ENCODE measurements at places on chromosomes 13 and 19.

DNA sequence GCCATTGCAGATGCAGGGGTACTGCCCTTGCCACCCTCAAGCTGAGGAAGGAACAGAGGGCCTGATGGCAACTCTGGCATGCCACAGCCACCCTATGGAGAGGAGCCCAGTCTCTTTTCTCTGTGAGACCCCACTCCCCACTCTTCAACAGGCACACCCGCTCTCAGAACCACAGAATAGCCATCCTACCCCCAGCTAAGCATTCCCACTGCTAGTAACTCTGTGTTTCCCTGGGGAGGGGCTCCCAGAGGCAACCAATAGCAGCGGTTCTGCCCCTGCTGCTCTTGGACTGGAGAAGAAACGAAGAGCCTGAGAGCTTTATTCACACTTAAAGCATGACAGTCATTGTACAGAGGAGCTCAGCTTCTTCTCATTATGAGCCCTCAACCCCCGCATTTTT is 49.3 kb downstream of the UBL3 start:
- no peak for DNase-seq

- DNase-seq: no peak
Measured at GRCh38 chr19:3537438-3538240, 1.3 kb upstream of the TEKTIP1 start.

DNA sequence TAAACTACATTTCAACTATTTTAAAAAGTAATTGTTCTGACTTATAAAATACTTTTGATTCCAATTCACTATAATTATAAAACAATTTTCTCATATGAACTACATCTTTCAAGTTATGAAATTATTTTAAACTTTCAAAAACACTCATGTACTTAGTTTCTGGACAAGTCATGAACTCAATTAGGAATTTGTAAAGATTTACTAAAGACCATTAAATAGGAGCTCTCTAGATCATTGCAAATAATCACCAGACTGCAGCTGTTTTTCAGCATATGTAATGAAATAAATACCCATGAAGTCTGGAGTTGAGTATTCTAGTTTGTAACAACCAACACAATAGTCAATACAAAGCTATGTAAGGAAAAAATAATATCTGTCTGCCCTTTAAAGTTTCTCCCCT is 605.1 kb upstream of the MIR17HG start:
- DNase-seq: no peak

DNA sequence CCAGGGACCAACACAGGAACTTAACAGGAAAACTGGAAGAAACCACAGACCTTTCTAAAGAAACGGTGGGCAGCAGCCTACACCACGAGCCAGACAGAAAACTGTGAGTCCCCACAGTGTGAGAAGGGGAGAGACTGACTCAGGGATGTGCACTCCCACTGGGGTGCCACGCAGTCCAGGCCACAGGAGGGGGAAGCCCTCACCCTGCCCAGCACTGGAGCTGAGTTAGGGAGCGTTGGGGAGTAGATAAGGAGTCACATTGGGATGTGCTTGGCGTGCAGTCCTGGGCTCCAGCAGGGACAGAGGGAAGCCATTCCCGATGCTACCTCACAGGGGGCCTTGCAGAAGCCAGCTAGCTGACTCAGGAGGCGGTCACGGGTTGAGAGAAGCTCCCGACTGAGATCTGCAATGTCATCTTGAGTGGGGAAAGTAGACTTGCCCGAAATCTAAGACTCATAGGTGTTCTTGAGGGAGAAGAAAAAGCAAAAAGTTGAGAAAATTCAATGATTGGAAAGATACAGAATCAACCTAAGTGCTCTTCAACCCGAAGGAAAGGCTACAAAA is 17.3 kb downstream of the SIGLEC8 start:
- peak; percentile 51 for DNase-seq

- no peak for DNase-seq
Measured at GRCh38 chr19:58544591-58545285, 874 bp downstream of the TRIM28 start.

DNA sequence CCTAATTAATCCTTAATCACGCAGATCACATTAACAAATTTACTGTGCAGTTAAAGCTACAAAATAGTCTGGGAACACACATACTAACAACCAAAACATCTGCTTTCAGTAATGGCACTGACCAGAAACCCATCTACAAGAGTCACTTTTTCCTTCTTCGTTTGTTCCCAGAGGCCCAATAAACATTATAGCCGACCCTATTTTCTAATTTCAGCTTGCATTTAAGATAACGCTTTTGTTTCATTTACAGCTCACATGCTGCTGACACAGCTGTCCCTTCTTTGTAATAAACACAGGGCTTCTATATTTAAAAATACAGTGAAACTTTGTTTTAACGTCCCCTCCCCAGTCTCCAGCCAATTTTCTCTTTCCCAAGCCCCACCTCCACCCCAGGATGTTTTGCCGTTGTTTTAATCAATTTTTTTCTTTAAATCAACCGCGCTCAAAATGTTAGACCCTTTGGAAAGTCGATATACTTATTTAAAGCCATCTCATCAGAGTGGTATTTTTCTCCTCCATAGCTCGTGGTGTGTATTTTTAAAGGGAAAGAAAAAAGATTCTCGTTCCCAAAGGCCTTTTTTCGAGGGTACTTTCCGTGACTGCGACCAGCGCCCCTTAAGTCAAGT is 1.7 kb upstream of the WBP4 start:
- DNase-seq: no peak

- no peak for DNase-seq
Measured at GRCh38 chr13:101640788-101641400, 188.4 kb downstream of the ITGBL1 start.

DNA sequence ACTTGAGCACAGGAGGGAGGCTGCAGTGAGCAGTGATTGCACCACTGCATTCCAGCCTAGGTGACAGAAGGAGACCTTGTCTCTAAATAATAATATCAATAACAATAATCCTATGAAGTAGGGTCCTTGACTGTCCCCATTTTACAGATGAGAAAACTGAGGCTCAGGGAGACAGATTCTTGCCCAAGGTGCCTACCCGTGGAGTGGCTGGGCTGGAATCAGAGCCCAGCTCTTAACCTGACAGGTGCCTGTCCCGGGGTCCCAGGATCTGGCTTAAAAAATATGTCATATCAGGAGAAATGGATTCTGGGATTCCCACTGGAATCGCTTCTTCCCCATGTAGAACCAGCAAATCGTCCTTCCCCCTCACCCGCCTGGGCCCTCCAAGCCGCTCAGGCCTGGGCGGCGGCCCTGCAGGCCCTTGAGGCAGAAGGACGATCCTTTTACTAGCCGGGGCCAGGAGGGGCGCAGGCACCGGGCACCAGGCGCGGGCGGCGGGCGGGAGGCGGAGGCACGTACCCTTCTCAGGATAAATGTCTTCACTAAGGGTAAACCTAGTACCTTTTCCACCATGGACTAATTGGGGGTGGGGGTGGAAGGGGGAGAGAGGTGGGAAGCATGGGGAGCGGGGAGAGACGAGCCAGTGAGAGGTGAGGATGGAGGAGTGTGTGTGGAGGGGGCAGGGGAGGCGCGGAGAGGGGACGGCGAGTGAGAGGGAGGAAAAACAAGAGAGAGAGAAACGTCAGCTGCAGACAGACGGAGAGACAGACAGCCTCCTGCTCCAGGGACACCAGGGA is 60.6 kb downstream of the COLGALT1 start:
- DNase-seq: no peak

DNA sequence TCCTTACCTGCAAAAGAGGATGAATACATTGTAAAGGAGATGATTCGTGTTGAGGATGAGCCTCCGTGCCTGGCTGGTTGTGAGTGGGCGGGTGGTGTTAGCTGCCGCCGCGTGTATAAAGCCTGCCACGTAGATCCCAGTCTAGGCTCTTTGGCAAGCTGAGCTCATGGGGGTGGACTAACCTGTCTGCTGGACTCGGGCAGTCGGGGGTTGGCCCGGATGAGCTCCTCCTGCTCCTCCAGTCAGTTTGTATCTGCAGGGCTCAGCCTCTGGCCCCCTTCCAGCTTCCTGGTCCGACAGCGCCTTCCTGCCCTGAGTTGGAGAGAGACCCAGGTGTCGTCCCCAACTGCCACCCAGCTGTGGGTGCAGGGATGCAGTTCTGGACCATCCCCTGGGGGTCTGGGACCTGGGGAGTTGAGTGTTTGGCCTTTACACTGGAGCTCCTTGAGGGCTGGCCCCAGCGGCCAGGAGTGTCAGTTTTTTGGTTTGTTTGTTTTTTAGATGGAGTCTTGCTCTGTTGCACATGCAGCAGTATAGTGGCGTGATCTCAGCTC is 20.9 kb downstream of the TECR start:
- DNase-seq: no peak

DNA sequence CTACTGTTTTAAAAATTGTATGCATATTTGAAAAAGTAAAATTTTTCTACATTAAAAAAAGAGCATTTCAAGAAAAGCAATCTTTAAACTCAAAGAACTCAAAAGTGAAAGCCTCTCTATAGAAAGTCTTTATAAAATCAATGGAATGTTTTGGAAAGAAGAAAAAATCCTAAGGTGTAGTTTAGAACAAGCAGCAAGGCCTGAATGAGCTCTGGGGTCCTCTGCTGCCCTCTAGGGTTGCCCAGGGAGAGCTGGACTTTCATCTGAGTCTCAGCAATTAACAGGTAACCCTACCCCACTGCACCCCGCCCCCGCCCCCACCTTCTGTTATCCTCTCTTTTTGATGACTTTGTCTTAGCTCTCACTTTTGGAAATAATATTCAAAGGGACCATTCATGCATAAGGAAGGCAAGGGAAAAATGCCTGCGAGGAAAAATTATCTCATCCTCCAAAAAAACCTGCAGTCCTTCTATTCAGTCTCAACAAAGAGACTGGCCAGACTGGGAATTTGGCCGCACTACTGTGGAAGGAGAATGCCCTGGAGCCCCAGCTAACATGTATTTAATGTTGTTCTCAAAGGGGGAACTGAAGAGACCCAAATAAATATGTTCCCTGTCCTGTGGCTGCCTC is 24.1 kb downstream of the SLC25A30 start:
- no peak for DNase-seq

GRCh38 chr13:33676045-33676989 is 141.6 kb upstream of the RFC3 start:
- DNase-seq: no peak

- no peak for DNase-seq
Measured at GRCh38 chr13:77894743-77895142, 23.9 kb downstream of the EDNRB start.

DNA sequence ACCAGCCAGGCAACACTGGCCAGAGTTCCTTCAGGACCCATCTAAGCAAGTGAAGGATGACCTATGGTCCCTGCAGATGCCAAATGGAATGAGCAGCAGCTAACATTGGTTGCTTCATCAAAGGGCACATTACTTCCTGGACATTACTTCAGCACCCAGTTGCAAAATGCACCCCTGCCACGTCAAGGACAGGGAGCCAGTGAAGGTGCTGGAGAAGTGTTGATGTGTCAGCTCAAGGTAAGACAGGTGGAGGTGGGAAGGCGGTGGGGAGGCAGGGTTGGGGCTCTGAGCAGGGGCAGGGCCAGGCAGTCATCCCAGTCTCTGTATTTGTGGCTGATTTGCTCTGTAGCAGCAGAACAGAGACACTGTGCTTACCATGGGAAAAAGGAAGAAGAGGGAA is 14.6 kb downstream of the CSNK1A1L start:
- DNase-seq: no peak

- DNase-seq: no peak
Measured at GRCh38 chr19:18756896-18757295, 34.2 kb downstream of the COMP start.

DNA sequence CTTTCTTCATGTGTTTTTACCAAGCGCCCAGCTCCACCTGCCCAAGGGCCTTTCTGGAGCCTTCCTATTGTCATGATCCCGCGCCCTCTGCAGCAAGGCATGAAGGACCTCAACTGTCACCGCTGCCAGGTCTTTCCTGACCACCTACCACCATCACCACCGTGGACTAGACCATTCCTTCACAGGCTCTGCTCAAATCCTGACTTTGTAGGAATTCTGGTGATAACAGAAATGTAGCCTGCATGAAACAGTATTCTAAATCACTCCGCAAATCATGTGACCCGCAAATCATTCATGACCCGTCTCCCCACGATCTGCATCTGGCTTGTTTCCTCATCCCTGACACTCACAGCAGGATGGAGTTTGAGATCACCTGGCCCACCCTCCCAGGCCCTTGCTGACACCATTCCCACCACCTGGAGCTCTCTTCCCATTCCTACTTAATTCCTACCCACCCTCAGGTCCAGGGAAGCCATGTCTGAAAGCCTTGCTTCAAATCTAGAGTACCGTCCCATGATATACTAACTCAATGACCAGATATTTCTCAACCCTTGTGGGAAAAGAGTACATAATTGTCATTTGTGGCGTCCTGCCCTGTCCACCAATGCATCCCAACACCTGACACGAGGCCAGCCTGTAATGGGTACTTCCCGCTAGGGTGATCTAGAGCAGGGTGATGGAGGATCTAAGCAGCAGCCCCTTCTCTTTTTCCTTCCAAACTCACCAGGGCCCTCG is 1.3 kb downstream of the UBE2S start:
- DNase-seq: no peak

DNA sequence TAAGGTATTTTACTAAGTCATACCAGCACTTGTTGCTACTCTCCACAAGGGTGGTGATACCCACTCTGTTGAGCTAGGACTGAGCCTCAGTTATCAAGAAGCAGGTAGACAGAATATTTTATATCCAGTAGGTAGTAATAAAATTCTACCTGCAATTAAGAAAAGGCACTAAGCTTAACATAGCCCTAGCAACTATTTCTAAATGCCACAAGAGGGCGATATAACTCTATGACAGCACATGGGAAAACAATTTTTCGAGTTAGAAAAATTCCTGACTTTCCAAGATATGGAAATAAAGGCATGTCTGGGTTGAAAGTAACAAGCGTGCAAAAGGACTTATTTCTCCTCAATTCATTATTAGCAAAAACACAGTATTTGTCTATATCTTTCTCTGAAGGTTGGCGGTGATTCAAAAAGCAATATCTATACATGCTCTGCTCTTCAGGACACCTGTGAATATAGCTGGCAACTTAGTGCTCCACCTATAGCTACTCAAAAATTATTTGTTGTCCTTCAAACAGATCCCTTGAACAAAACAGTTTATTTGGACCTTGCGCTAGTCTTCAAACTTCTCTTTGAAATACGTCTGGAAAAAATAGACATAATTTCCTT is 14.7 kb downstream of the CCDC169 start:
- no peak for DNase-seq

DNA sequence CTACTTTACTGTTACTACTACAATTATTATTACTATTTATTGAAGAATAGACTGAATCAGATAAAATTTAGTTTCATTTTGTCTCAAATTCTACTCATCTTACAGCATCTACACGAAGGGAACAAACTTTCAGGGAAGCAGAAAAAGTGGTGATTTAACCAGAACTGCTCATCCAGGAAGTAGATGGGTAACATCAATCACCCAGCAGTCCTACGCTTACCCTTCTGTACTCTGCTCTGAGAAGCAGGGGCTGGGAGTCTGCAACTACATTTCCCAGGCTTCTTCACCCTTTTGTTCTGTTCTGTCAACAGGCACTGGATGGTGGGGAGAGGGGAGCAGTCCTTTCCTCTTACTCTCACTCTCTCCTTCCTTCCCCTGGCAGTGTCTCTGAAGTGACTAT is 31.4 kb upstream of the GGACT start:
- DNase-seq: no peak
